ENCODE measurements at places on chromosomes 13 and 19.

DNA sequence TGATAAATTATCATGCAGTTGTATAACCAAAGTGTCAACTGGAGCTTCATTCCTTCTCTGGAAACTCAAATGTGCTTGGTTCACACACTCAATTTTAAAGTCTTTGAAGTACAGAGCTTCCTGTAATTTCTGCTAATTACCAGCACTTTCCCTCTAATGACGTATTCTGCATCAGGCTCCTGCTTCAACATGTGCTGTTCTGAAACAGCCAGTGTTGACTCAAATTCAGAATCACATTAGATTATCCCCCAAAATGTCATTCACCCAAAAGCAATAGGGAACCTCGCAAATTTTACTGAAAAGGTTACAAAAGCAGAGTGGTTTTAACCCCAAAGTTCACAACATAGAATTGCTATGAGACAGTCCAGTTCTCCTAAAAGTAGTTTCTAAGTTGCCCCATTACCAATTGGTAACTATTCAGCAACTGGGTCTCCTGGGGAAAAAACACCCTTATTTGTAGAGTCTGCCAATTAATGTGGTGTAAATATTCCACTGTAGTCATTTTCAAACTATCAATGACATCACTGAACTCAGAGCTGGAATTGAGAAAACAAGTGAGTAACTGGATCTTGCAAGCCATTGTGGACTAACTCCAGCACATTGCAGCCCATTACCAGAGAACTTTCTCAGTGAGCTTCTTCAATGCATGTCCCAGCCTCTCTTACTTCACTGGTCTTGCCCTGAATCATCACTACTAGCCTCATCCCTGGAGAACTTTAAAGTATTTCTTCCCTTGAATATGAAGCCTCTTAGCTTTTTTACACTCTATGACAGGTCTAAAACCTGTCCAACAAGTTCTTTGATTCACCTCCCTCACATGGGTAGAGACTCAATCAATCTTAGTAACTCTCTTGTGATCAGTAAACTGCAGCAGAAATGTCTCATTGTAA, 955.4 kb downstream of the EFNB2 start:
- DNase-seq: no peak

- no peak for DNase-seq
These were observed 10.4 kb upstream of the TYK2 start for GRCh38 chr19:10390652-10391286.

GRCh38 chr19:1773184-1773583, 19.9 kb downstream of the ONECUT3 start:
- no peak for DNase-seq

DNA sequence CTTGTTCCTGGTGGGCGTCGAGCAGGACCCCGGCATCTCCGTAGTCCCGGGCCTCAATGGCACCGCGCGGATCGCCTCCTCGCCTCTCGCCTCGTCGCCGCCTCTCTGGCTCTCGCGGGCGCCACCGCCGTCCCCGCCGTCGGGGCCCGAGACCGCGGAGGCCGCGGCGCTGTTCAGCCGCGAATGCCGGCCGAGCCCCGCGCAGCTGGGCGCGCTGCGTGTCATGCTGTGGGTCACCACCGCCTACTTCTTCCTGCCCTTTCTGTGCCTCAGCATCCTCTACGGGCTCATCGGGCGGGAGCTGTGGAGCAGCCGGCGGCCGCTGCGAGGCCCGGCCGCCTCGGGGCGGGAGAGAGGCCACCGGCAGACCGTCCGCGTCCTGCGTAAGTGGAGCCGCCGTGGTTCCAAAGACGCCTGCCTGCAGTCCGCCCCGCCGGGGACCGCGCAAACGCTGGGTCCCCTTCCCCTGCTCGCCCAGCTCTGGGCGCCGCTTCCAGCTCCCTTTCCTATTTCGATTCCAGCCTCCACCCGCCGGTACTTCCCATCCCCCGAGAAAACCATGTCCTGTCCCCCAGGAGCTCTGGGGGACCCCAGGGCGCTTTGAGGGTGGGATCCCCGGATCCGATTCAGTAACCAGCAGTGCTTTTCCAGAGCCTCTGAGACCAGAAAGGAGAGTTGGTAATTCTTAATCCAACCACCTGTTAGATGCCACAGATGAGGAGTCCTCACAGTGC, 885 bp downstream of the MLNR start:
- no peak for DNase-seq

DNA sequence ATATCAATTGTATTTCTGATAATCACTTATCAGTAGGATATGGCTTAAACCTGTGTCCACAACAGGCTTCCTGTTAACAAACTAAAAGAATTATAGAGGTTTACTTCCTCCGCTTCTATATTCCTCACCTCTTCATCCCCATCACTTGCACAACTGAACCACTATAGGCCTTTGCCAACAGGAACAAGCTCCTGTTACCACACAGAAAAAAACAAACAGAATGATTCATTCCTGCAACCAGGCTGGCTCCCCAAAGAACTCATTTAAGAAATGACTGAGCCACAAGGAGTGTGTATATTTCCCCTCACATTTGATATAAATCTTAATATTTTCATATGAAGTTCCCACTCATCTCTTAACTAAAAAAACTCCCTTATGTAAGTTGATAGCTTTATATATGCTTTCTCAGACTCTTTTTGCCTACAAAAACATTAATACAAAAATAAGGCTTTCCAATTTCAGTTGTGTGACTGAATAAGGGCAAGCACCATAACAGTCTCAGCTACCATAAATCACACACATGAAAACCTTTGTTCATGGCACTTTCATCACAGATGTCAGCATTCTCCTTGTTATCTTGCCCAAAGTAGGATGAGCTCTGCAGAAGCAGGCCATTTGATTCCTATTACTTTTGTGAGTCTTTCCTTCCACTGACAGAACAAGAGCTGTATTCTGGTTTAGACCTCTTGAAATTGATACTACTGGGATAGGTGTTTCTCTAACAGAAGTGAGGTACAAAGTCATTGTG, 366.8 kb downstream of the SLITRK1 start:
- no peak for DNase-seq

DNA sequence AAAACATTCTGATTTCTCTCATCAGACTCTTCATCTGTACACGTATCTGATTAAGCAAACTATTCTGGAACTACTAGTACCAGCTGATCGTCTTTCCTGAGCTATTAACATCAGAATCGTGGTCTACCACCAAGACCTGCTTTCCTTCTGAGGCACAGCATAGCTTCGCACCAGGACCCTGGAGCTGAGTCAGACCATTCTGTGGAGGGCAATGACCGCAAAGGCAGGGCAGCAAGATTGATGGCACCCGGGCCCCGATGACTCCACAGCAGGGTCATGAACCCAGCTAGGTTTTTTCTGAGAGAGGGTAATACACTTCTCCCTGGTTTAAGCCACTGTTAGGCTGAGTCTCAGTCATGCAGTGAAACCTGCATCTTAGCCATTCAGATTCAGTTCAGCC, 158.7 kb upstream of the GPR12 start:
- DNase-seq: no peak

- DNase-seq: no peak
These were observed 174.8 kb downstream of the KDM4B start for GRCh38 chr19:5143471-5144411.

- DNase-seq: no peak
These were observed 19.5 kb downstream of the N4BP2L1 start for GRCh38 chr13:32408296-32409000.

GRCh38 chr13:99331881-99332293, 24.7 kb upstream of the GPR183 start:
- no peak for DNase-seq

GRCh38 chr19:3573162-3573857, 566 bp downstream of the HMG20B start:
- DNase-seq: no peak
